ENCODE measurements at places on chromosomes 16 and 17.

GRCh38 chr17:69822314-69822875, 252.6 kb upstream of the KCNJ16 start:
- no peak for DNase-seq

GRCh38 chr17:5468075-5468473, 708 bp downstream of the DHX33 start:
- DNase-seq = no peak

DNA sequence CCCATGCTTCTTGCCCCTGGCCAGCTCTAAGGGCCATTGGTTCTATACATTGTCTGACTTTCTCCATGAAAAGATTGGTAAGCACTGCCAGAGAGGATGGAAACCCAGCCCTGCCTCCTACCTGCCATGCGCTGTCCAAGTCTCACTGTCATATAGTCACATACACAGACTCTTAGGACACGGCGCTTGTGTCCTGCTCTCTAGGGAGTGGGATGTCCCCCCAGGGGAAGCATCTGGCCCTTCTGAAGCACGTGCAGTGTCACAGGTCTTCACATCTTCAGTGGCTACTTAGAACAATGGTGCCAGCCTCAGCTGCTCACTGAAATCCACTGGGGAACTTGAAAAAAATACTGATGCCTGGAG, 38.7 kb downstream of the MYO18A start:
- DNase-seq = no peak

DNA sequence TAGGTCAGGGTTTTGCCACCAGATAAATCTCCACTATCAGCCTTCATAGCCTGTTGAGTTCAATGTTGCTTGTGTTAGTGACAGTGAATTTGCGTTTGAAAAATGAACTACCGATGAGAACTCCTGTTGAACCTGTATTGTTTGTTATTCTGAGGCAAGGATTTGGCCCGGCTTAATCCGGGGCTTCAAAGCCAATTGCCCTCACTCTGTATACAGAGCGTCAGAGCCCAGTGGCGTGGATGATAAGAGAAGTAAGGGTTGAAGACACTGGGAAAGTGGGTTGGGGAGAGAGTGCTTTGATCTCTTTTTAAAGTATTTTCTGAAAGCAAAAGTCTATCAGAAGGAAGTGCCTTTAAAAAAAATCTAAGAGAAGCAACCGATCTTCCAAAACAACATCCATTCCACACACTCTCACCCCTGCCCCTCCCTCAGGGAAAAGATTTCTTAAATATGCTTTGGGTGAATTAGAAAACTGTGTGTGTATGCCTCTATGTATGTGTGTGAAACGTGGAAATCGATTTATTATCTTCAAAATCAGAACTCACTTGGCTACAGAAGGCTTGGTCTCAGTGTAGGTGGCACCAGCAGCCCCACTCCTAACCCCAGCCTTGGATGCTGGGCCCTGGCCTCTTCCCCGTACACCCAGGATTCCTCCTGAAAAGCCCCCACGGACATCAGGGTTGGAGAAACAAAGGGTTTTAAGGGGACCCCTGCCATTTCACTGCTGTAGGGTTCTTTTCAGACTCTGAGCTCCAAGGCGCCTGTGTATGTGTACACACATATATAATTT, 8.8 kb downstream of the TBX4 start:
- DNase-seq = no peak

DNA sequence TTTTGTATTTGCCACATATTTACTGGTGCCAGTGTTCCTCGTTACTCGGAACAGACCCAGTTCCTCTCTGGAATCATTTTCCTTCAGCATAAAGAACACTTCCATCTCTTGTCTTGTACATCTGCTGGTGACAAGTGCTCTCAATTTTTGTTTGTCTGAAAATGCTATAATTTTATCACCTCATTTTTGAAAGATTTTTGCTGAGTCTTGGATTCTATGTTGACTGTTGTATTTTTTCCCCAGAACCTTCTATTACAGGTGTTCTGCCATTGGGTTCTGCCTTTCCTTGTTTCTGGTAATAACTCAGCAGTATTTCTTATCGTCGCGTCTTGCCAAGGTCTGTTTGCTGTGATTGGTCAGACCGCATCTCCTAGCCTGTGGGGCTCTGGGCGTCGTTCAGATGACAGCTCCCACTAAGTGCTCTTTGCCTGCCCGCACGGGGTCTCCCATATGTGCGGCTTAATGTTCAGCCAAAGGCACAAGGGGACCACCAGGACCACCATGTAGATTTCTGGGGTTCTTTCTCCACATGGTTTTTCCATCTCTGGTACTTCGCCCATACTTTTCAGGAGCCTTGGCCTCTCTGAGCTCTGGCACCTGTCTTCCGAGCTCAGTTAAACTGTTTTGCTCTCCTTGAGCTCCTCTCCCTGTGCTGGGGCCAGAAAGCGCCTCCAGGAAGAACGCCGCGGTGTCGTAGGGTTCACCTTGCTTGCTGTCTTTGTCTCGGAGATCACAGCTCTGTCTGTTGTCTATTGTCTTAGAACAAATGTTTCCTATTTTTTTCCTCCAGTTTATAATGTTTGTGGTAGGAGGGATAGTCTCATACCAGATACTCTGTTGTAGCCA, 80.0 kb downstream of the METRNL start:
- no peak for DNase-seq

DNA sequence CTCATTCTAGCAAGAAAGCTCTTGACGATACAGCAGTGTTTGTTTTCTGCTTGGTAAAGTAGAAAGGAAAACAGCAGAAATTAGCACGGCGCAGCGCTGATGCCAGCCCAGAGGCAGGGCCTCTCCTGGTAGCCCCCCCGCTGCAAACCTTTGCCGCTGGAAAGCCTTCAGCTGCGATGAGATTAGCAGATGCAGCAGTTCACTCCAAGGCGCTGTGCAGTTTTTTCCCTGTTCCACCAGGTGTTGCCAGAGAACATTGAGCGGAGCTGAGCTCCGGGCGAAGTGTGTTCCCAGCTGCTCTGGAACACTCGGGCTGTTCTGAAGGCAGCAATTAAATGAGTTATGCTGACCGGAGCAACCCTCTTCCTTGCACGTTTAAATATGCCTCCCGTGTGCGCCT, 72.5 kb downstream of the RBFOX1 start:
- DNase-seq = no peak

GRCh38 chr17:78838574-78839005, 2.0 kb downstream of the USP36 start:
- DNase-seq = no peak

- no peak for DNase-seq
Observed at GRCh38 chr17:82098939-82099763, 1.1 kb upstream of the FASN start.

GRCh38 chr17:33647956-33648355, 354.9 kb upstream of the ASIC2 start:
- DNase-seq = no peak

DNA sequence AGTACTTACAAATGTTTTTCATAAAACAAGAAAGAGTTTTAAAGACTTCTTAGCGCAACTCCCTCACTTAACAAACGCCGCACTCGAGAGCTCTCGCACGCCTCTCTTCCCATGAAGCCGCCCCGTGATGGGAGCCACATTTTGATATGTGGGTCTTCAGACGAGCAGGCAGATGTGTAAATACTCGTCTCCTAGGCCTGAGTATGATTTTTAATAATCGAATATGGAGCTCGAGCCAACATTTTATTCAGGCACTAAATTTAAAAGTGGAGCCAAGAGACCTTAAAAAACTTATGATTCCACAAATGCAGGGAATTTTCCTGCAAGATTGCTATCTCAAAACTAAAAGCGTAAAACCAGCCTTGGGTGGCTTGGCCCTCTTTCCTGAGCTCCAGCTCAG, 55.4 kb downstream of the IRX6 start:
- DNase-seq = no peak

DNA sequence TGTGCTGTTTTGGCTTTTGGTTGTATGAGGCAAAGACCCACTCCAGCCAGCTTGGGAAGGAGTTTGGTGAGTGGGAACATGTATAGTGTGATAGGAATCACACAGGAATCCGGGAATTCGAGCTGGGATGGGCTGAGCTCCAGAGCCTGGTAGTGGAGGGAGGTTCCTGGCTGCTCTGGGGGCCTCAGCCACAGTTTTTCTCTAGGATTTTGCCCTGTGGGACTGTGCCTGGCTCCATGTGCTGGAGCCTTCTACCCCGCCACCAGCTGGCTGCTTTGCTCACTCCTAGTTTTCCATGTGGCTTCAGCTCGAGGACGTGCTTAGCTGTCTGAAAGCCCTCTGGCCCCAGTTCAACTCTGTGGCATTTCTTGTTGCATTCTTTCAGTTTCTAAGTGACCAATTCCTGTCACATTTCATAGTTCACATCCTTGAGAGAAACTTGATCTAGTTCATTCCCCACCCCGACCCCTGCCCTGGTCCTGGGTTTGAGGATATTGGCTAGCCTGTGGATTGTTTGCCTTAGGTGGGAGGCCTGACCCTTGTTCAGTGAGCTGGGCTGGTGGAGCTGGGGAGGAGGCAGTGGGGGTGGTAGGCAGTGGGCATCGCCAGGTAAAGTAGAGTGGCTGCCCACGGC, 5.0 kb downstream of the SEC14L1 start:
- no peak for DNase-seq

GRCh38 chr16:86537486-86537885, 17.5 kb downstream of the MTHFSD start:
- DNase-seq = no peak

DNA sequence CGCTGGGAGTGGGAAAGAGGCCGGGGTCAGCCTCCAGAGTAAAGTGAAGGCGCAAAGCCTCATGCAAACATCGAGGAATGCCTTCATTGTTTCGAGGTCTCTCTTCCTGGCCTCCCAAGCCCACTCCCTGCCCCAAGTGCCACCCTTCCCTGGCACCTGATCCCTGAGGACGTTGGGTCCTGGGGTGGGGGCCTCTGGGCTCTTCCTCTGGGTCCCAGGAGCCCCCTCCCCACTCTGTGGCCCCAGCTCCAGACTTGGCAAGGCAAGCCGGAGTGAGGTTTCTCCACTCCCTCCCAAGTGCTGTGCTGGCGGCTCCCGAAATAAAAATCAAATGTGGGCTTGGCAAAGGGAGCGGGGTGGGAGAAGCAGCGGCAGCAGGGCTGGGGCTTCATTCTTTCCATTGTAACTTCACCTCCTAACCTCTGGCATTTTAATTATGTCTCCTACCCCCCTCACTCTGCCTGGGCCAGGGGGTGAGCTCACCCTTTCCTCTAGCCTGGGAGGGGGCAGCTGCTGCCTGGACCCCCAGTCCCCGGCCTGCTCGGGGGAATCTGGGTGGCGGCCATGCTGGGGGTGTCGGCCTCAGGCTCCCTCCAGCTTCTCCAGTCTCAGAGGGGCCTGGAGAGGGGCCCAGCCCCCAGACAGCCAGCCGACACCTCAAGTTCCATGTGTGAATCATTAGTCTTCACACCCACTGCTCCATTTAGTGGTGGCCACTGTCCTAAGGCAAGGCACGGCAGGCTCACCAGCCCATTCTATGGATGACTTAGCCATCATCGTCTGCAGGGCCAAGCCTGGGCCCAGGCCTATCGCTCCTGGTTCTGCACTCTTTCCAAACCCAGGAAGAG, 14.6 kb upstream of the TMEM92 start:
- DNase-seq = no peak

DNA sequence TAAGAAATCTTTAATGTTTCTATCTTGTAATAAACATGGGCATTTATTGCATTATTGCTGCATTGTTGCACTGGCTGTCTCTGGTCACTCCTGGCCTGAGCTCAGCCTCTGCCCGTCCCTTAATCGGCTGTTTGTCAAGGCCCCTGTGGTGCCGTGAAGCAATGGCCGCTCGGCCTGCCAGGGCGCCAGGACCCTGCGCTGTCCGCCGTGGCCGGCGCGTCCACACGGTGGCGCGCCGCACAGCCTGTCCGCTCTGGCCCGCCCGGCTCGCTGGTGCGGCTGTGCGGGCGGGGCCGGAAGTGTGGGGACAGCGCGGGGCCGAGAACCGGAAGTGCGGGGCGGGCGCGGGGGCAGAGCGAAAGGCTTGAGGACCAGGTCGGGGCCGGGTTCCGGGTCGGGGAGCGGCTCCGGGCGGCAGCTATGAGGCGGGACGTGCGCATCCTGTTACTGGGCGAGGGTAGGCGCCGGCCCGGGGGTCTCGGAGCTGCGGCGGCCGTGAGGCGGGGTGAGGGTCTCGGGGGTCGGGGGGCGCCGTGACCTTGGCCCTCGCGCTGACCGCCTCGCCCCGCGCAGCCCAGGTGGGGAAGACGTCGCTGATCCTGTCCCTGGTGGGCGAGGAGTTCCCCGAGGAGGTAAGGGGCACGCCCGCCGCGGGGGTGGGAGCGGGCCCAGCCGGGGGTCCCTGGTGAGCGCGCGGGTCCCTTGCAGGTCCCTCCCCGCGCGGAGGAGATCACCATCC, at the start of gene RHOT2:
TSS of gene RHOT2 (plus strand) at position 353 of the 739 bp plus-strand sequence. CDS start at position 421, 68 bp downstream.
- peak; percentile 77 for DNase-seq

GRCh38 chr17:69335058-69335457, 8.1 kb upstream of the ABCA5 start:
- DNase-seq = no peak

DNA sequence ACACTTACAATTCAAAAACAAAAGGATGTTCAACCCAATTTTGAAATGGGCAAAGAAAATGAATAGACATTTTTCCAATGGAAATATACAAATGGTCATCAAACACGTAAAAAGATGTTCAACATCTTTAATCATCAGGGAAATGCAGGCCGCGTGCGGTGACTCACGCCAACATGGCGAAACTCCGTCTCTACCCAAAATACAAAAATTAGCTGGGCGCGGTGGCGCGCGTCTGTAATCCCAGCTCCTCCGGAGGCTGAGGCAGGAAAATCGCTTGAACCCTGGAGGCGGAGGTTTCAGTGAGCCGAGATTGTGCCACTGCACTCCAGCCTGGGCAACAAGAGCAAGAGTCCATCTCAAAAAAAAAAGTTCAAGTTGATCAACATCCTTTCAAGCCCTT, 1.8 kb upstream of the CLUAP1 start:
- DNase-seq = no peak

- no peak for DNase-seq
Observed at GRCh38 chr16:85838876-85839585, 39.5 kb downstream of the COX4I1 start.

DNA sequence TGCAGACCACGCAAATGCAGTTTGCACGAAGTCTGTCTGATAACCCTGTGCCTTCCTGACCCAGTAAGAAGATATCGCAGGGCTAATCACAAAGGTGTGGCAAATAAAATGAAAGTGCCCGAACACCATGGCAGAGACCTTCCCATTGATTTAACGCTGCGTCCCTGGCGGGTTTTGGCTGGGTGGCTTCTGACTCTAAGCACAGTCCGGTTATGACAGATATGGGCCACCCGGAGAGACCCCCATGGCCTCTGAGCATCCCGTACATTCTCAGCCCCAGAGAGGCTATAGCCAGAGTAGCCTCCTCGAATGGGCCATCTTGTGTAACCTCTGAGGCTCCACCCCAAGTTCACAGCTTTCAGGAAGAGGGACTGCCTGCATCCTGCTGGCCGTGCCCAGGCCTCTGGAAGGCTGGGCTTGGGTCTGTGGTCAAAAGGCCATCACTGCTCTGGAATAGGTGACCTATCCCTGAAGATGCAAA, 5.5 kb downstream of the FOXC2 start:
- DNase-seq = no peak

GRCh38 chr16:67967958-67968399, 458 bp downstream of the SLC12A4 start:
- no peak for DNase-seq
